HFFc6 (cell line): ENCODE measurements at places on chromosomes 12 and 14. TPM values are rescaled to one million over a fixed set of nuclear protein-coding genes. Genes with fewer than 3 reads are reported as not detected.
A peak's percentile ranks its signal among the peaks of the same experiment; 100 is the strongest.

DNA sequence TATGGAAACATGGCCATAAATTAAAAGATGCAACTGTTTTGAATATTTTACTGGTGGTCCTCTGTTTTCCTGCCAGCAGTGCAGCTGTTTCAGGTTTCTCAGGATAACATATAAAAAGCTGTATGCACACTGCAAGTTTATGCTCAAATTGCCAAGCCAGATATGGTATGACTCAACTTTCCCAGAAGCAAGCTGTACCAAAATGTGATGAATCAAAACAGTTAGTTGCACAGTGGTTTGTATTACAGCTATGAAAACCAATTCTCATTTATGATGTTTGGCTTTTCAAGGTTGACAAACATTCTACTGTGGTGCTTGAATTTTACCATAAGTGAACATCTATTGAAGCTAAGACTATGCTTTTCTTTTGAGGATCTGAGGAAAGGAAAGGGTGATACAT lies 15.5 kb downstream of the TRMT5 start:
- peak; percentile 57 for DNase-seq

DNA sequence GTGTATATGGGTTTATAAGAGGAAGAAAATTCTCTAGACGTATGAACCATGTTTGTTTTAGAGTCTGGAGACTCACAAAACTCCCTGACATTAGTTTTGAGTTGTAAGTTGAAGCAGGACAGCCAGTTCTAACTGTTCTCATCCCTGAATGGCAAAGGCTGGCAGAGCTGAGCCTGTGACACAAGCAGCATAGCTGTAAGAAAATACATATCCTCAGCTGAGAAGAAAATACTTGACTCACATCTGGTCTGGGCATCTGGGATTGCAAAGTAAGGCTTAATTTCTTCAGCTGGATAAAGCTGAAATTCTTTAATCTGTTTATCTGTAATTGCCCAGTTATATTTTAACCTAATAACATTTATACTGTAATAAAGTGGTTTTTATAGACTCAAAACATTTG lies 156.3 kb downstream of the PELI2 start:
- no peak for DNase-seq

Gene PPP1R36
- 0.25 to 0.69 TPM (median 0.63 TPM) in 3 replicates for total RNA-seq

DNA sequence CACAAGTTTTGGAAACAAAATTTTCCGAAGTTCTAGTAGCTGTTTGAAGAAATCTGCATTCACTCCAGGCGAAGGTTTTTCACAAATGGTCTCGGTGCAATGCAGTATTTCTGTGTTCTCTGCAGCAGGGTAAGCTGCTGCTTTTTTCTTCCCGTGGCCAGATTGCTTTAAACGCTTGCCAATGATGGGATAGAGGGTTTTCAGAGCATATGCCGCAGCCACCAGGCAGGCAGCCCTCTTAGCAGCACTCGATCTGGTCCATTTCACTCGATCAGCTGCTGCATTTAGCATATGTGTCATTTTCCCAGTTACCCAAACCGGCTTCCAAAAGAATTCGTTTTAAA lies 315 bp downstream of the ABCD2 start:
- no peak for DNase-seq

Gene PTGR2
- 4.0 to 6.5 TPM (median 5.8 TPM) in 3 replicates for total RNA-seq

DNA sequence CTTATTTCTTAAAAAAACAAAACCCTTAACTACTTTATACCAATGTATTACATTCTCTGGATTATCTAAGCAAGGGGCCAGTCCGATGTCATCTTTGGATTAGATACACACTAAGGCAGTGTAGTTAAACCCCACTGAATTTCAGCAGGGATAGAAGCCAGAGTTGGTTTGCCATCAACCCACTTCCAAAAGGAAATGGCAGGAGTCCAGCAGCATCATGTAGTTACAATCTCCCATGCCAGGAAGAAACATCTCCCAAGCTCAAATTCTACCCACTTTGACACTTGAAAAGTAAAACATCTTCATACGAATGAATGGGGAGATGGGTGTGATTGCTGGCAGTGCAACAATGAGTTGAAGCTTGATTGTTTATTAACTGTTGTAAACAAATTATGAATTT lies 203.5 kb upstream of the PLXNC1 start:
- DNase-seq, result no peak

- no peak for DNase-seq
Measured at GRCh38 chr12:103557628-103558010, 29.5 kb upstream of the STAB2 start.

- no peak for DNase-seq
Measured at GRCh38 chr14:94386085-94387031, 2.0 kb downstream of the SERPINA1 start.

GRCh38 chr14:20167091-20167490 lies 23.6 kb upstream of the OR11G2 start:
- DNase-seq, result no peak

Gene GUCY2C
- total RNA-seq, result not detected in 3 replicates

DNA sequence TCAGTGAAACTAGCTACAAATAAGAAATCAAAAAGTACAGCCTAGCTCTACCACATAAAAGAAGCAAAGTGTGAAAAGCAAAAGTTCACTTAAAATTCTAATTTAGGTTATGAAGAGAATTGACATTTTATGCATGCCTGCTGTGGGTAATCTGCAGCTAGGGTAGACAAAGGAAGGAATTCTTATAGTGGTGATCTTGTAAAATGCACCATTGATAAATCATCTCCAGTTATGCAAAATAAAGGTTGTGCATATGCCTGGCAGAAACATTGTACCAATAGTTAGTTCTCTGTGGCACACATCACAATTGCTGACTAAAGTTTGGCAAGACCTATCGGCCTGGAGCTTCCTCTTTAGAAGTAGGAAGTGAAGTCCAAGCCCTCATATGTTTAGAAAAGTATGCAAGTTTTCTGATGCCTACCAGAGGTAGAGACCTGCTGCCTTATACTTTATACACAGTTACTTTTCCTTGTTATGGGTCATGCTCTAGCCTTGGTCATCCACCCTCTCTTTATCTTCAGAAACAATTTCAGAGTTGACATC lies 78.3 kb downstream of the TSHR start:
- no peak for DNase-seq

Gene ARHGDIB
- 0.76 to 2.6 TPM (median 0.90 TPM) in 3 replicates for total RNA-seq

DNA sequence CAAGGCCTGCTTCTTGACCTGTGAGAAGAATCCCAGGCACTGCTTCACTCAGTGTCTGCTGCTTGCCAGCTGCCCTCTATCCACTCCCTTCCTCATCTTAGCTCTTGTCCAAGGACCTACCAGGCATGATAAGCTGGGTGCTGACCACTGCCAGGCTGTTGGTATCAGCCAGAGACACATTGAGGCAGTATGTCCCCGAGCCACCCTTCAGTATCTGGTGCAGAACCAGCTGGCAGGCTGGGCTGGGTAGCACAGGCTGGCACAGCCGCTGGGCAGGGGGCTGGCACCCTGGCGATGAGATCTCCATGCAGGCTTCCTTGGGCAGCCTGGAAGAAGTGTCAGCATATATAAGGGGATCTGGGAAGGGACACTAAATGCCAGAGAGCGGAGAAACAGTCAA lies 10.5 kb downstream of the PMEL start:
- DNase-seq, result no peak

- peak; percentile 41 for DNase-seq
Measured at GRCh38 chr12:7042842-7043241, 17.7 kb upstream of the C1S start.

Gene BLOC1S1
- total RNA-seq, result 104 and 120 TPM in 2 replicates

Gene GALNT8
- not detected in 3 replicates for total RNA-seq

Gene HSPA2
- 5.1 to 9.2 TPM (median 7.9 TPM) in 3 replicates for total RNA-seq

Gene KRT2
- not detected in 3 replicates for total RNA-seq

Gene CDCA3
- 24.2 and 54.3 TPM in 2 replicates for total RNA-seq

GRCh38 chr12:111636209-111636945 lies 37.3 kb upstream of the ATXN2 start:
- DNase-seq, result peak; percentile 53

Gene APPL2
- total RNA-seq, result 70.9 to 97.9 TPM (median 78.7 TPM) in 3 replicates

Gene GLI1
- total RNA-seq, result 2.1 and 5.8 TPM in 2 replicates

GRCh38 chr12:104815935-104816334 lies 142.2 kb downstream of the SLC41A2 start:
- no peak for DNase-seq

DNA sequence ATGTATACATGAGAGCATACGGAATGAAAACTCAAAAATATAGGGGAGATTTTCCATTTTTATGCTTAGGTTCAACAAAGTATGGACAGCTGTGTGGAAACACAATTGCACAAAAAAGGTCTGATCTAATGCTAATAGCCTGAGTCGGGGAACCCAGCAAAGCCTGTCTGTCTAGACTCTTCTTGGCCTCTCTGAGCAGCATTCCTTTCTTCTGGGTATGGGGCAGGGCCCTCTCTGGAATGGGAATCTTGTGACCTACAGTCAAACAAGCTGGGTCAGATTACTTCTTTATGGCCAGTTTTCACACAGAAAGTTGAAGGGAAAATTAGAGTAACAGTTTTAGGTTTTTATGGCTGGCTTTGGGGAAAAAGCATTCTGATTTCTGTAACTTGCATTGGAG lies 534.0 kb upstream of the LMO3 start:
- DNase-seq, result no peak

Gene RPS6KA5
- 0.23 and 0.91 TPM in 2 replicates for total RNA-seq

GRCh38 chr14:89107626-89108025 lies 283.2 kb downstream of the TTC8 start:
- no peak for DNase-seq

Gene CYP46A1
- 0.39 and 0.57 TPM in 2 replicates for total RNA-seq

DNA sequence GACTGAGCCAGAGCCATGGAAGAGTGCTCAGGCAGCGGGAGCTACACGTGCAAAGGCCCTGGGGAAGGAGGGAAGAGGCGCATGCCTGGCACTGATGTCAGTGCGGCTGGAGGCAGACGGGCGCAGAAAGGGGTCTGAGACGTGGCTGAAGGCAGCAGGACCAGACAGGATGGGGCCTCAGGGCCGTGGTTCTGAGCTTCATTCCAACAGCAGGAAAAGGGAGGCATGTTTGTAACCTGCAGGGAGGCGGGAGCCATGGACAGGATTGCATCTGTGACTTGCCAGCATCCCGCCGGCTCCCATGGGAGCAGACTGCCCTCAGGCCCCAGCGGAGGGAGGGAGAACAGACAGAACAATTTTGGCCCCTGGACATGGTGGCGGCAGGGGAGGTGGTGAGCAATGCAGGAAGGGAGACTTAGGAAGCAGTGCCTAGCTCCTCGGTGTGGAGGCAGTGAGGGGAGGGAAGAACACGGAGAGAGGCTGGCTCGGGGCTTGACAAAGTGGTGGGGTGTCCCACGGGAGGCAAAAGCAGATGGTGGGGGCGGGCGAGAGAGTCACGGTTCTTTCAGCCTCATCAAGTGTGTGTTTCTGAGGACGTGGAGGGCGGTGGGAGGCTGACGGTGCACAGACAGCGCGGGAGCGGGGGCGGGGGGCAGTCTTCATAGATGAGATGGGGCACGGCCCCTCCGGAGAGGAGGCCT lies 33.3 kb upstream of the INF2 start:
- no peak for DNase-seq

DNA sequence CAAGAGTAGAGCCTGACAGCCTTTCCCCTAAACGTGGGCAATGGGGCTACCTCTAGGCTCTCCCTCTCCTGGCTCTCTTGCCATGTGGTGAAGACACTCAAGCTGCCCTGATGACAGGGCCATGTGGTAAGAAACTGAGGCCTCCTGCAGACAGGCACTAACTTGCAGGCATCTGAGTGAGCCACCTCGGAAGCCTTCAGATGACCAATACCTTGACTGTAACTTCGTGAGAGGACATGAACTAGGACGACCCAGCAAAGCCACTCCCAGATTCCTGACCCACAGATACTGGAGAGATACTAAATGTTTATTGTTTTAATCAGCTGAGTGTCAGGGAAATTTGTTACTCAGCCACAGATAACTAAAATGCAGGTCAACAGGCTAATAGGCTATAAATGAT lies 96.4 kb downstream of the EFCAB11 start:
- DNase-seq, result peak; percentile 32

Gene KLRC2
- not detected in 3 replicates for total RNA-seq

GRCh38 chr14:90747909-90748308 lies 68.3 kb downstream of the TTC7B start:
- DNase-seq, result no peak
